ENCODE measurements at places on chromosomes 12 and 14.
A peak's percentile ranks its signal among the peaks of the same experiment; 100 is the strongest.

DNA sequence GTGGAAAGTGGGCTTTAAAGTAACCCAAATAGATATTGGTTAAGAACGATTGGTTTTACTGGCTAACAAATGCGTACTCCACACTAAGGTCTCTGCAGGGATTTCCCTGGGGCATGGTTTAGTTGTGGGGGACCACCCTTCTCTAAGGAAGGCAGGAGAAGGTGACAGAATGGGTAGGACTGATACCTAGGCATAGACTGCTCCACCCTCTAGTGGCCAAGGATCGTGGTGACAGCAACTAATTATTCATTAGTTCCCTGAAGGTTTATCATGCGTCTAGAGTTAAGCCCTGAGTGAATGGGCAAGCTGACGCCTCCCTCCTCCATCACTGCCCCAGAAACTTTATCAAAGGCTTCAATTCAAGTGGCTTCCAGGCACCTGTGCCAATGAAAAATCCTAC lies 9.1 kb downstream of the FAM181A start:
- DNase-seq, result no peak

- no peak for DNase-seq
Observed at GRCh38 chr12:22228022-22228875, 106.3 kb downstream of the ST8SIA1 start.

GRCh38 chr12:57877876-57878275 lies 31.3 kb upstream of the CTDSP2 start:
- DNase-seq, result no peak

DNA sequence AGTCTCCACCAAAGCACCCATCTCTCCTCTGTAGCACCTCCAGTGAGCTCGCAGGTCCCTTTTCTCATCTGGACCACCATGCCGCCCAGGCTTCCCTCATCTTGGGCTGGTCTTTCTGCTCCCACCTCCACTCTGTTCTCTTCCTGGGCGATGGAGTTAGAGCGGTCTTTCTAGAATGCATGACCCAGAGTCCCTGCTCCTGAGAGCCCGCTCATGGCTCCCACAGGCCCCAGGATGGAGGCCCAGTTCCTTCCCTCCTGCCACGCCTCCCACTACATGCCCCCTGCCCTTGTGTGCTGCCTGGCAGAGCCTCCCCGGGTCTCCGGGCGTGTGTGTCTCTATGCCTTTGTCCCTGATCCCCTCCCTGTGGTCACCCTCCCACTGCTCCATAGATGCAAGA lies 100.7 kb upstream of the RTL1 start:
- no peak for DNase-seq

DNA sequence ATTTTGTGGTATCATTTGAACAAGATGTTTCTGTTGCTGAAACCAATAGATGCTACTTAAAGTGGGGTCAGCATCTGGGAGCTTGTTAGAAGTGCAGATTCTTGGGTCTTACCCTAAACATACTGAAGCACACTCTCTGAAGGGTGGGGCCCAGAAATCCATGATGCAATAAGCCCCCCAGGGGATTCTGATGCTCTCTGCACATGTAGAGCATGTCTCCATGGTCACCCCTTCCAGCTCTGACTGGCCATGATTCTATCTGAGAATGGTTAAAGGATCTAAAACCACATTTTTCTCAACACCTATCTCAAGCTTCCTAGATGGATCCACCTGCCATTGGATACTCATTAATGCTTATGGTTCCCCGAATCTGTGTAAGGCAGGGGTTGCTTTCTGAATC lies 20.4 kb downstream of the JDP2 start:
- DNase-seq, result no peak

- DNase-seq, result no peak
Observed at GRCh38 chr12:23535441-23535840, 414.0 kb downstream of the SOX5 start.

DNA sequence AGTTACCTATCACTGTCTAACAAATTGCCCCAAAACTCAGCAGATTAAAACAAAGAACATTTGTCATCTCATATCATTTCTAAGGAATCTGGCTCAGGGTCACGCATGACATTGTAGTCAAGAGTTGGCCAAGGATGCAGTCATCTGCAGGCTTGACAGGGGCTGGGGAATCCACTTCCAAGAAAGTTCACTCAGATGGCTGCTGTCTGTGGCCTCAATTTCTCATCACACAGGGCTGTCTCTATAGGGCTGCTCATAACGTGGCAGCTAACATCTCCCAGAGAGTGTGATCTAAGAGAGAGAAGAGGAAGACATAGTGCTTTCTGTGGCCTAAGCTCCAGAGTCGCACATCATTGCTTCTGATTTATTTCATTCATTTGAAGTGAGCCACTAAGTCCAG lies 17.0 kb upstream of the IL22 start:
- no peak for DNase-seq

- DNase-seq, result no peak
Observed at GRCh38 chr12:28958553-28959195, 190.4 kb upstream of the FAR2 start.

- DNase-seq, result no peak
Observed at GRCh38 chr14:58535044-58535443, 102.7 kb upstream of the DACT1 start.

DNA sequence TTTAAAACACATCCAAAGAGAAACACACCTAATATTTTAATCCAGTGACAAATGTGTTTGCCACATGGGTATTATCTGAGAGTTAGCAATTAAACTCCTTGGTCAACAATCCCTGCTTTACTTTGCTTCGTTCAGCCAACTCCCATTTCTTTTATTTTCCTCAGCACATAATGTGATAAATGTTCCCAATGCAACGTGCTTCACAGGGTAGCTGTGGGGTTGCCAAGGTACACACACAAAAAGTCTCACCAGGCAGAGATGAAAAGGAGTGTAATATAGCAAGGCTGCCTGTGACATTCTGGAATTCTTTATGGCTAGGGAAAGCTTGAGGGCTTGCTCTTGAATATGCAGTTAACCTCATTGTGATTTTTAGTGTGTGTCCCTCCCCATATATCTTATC lies 208.0 kb upstream of the DIO2 start:
- no peak for DNase-seq

DNA sequence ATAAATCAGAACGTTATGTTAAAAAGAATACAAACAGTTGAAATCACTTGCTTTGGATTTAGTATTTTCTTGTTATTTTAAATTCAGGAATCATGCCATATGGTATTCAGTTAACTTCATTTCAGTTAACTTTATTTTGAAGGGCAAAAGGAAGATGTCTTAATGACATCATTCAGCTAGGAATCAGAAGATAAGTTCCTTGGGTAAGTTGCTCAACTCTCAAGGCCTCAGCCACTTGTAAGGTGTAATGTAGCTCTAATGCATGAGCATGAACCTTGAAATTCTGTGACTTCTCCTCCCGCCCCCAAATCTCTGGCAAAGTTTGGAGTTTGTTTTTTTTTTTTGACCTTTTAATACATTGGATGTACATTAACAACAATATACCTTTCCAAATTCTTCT lies 42.6 kb downstream of the FRS2 start:
- no peak for DNase-seq

- DNase-seq, result no peak
Observed at GRCh38 chr12:115774148-115774895, 503.2 kb downstream of the MED13L start.

DNA sequence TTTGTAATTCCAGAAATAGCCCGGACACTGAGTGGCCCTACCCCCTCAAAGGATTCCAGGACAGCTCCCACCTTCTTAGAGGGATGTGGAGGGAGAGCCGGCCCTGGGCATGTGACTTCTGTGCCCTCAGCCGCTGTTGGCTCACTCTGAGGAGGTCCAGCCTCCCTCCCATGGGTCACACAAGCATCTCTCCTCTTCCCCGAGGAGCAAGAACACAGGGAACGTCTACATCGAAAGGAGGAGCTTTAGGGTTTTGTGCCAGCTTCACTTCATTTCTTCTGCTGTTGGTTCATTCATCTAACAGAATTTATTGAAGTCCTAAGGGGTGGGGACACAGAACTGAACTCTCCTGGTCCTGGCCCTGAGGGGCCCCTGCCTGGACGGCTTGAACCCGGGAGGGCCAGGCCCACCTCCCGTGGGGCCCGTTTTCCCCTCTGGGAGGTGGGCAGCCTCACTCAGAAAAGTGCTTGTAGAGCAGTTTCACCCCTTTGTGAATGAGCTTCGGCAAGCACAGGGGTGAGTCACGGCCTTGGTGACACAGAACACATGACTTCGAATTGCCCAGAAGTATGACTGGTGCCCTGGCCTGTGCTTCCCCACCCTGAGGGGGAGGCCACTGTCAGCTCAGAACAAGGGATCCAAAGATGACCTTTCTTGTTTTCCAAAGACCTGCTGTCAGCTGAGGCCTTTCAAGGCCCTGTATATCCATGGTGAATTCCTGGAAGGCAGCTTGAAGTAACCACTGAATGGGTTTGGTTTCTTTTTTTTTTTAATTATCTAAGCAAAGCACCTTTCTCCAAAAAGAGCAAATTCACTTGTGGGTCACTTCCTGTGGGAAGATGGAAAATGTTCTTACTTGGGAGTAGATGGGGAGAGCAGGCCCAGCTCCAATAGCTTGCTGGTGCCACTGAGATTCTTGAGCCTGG lies 39.2 kb downstream of the NFKBIA start:
- no peak for DNase-seq

- DNase-seq, result no peak
Observed at GRCh38 chr14:100325231-100325632, 2.1 kb downstream of the SLC25A47 start.

- DNase-seq, result no peak
Observed at GRCh38 chr12:65999564-66000280, 130.8 kb downstream of the LLPH start.

DNA sequence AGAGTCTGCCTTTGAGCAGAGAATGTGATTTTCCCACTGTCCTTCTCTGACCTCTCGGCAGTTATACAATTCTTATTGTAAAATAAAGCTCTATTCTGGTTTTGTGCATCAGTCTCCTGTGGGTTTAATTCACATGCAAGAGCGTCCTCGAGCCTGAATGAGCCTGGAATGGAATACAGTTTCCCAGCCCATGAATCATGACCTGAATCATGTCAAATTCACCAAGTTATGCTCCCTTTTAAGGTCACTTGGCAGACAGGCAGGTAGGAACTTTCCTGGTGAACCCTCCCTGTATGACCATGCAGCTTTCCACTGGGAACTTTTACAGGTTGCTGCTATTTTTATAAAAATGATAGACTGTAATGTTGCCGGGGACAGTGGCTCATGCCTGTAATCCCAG lies 41.7 kb downstream of the BICD1 start:
- no peak for DNase-seq

- no peak for DNase-seq
Observed at GRCh38 chr14:106395456-106396050, 869.2 kb downstream of the TMEM121 start.

GRCh38 chr12:51905471-51906429 lies 1.6 kb upstream of the ACVRL1 start:
- no peak for DNase-seq

GRCh38 chr12:46205294-46205693 lies 63.5 kb downstream of the SLC38A1 start:
- no peak for DNase-seq

- DNase-seq, result peak; percentile 72
Observed at GRCh38 chr14:95507701-95508103, 8.7 kb downstream of the SYNE3 start.

GRCh38 chr14:75132382-75133086 lies 5.7 kb upstream of the NEK9 start:
- peak; percentile 71 for DNase-seq

- DNase-seq, result no peak
Observed at GRCh38 chr14:24315807-24316596, 4.7 kb downstream of the LTB4R start.
